ENCODE measurements at places on chromosomes 6 and 20. TPM values are rescaled to one million over a fixed set of nuclear protein-coding genes. Genes with fewer than 3 reads are reported as not detected.
A peak's percentile ranks its signal among the peaks of the same experiment; 100 is the strongest.

DNA sequence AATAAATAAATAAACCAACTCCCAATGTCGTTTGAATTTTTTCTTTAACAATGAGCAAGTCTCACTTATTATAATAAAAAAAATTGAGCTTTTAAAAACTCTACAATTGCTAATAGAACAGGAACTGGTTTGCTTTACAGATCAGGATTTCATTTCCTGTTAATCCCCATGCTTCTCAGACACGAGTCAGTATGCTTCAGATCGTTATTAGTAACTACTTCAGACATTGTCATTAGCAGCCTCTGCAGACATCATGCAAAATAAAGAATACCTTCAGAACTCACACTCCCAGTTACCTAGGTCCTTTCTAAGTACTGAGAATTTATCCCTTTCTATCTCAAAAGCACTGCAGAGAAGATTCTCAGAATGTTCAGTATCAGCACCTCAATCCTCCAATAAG, 10.0 kb upstream of the FAM210B start:
- no peak for DNase-seq

- DNase-seq = peak; percentile 39
These were observed 212.7 kb upstream of the AGPAT4 start for GRCh38 chr6:161486361-161487216.

GRCh38 chr6:27688014-27688586, 215.2 kb upstream of the ZNF184 start:
- DNase-seq = peak; percentile 81

GRCh38 chr20:7178004-7178403, 410.5 kb downstream of the BMP2 start:
- no peak for DNase-seq

DNA sequence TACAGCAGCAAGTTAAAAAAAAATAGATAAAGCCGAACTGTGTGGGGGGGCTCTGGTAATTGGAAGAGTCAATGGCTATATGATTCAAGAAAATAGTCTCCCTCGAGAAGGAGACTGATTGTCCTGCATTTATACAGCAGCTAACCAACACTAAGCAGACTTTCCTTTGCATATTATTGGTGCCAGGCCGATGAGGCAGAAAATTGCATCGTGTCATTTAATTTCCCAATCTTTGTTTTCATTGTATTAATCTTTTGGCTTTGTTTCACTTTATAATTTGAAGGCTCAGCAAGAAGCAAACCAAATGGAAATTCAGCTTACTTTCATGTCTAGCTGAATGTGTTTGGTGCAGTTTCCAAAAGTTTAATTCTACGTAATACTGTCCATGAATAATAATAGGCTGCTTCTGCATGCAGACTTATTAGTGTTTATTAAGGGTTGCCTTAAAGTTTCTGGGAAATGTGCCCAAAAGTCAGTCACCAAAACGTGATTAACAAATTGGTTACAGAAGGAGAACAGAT, 258.5 kb downstream of the HACE1 start:
- no peak for DNase-seq

DNA sequence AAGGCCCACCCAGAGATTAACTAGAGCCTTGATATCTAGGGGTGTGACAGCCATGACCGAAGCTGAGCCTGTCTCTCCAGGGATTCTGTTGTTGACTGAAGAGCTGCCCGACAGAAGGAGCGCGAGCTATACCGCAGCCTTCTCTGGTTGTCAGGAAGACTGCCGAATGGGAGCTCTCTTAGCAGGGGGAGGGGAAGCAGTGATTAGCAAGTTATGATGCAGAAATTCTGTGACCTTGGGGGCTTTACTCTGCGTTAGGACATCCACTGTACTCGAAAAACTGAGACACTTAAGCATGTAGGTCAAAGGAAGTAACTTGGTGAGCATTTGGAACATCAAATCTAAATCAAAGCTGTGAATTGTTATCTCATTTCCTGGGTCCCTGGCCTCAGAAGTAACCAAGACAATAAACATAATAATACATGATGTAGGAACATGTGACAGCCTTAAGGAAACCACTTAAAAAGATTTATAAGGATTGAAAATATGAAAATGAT, 84.7 kb downstream of the MAP3K4 start:
- DNase-seq = no peak

- DNase-seq = no peak
These were observed 235.1 kb upstream of the FOXQ1 start for GRCh38 chr6:1076531-1077459.

GRCh38 chr20:20412750-20413149, 44.8 kb downstream of the INSM1 start:
- DNase-seq = peak; percentile 13

MACROD2 gene
- under 0.01 TPM for total RNA-seq

- DNase-seq = no peak
These were observed 63.2 kb downstream of the GMDS start for GRCh38 chr6:2182251-2182650.

All from lung microvascular endothelial cell (primary cell).